Stimulated activated naive CD4-positive, alpha-beta T cell (primary cell): ENCODE measurements at places on chromosomes 12 and 14.

DNA sequence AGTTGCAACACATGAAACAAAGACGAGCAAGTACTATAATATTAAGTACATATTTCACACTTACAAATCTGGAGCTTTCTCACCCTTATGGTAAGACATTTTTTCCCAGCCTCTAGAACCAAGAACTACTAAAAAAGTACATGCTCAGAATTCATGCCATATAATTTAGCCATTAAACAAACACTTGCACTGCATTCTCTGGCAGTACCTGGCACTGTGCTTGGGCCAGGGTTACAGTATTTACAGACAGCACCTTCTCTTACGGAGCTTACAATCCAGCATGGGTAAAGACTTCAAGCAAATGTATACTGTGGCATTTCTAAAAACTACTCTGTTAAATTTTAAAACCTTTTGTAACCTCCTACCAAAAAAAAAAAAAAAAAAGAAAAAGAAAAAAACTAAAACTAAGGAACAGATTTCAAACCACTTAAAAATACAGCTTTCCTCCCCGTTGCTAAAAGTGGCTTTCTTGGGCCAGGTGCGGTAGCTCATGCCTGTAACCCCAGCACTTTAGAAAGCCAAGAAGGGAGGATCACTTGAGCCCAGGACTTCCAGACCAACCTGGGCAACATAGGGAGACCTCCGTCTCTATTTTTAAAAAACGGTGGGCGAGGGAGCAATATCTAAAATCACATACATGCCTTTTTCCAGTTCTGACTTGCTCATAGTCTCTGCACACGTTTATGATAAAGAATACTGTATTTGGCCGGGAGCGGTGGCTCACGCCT is 956 bp downstream of the GNPTAB start:
- no peak for DNase-seq

GRCh38 chr14:34496679-34497513 is 34.9 kb upstream of the SPTSSA start:
- no peak for DNase-seq

DNA sequence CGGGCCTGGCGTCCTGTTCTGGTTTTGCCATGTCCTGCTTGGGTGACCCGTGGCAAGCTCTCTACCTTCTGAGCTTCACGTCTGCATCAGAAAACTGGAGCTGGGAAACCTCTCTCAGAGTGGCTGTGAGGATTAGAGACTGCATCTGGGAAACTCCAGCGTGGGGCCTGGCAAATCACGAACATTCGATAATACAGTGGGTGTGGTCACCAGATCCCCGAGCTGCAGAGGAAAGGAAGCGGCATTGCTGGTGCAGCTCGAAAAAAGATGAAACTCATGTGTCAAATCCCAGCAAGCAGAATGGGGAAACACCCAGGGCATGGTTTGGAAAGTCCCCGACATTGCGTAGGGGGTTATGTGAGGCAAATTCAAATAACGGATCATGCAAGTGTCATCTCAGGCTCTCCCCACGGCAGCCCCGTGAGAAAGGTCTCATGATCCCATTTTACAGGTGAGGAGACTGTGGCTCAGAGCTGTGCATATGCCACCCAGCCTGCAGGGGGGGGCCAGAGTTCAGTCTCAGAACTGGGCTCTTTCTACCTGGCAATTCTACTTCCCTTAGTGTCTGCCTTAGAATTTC is 98.1 kb upstream of the VRK1 start:
- DNase-seq, result no peak

DNA sequence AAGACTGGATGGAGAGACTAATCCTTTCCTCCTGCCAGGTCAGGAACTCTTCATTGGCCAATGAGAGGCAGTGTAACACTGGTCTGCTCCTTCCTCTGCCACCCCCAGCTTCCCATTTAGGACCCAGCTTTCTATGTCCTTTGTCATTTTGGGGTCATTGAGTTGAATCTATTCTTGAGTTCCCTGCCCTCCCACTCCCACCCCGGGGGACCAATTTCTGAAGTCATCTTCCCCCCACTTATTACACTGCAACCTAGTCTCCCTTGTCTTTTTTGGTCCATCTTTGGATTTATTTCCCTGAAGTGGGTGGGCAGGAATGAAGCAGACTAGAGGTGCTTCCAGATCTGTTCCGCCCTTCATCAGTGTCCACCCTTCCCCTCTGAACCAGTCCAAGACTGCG is 7.6 kb upstream of the ITGA5 start:
- no peak for DNase-seq

DNA sequence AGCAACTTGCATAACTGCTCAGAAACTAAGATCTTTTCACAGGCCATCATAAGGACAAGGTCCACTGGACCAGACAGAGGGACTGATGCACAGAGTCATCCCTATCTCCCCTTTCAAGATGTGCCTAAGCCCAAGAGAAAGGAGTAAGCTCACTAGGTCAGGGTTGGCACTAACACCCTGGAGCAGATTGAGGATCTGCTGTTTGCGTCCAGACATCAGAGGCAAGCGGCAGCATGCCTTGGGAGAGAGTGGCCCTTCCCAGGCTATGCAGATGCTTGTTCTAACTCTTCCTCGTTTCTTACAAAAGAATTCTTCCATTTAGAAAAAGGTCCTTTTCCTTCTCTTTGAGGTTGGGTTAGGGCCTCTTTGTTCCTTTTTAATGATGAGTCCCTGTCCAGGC is 187.2 kb downstream of the KCNA5 start:
- no peak for DNase-seq

GRCh38 chr12:32125455-32126084 is 18.9 kb downstream of the BICD1 start:
- no peak for DNase-seq

- DNase-seq, result no peak
Measured at GRCh38 chr12:31507966-31508365, 83.0 kb downstream of the DENND5B start.

- DNase-seq, result no peak
Measured at GRCh38 chr14:38038986-38039385, 168.7 kb upstream of the SSTR1 start.

DNA sequence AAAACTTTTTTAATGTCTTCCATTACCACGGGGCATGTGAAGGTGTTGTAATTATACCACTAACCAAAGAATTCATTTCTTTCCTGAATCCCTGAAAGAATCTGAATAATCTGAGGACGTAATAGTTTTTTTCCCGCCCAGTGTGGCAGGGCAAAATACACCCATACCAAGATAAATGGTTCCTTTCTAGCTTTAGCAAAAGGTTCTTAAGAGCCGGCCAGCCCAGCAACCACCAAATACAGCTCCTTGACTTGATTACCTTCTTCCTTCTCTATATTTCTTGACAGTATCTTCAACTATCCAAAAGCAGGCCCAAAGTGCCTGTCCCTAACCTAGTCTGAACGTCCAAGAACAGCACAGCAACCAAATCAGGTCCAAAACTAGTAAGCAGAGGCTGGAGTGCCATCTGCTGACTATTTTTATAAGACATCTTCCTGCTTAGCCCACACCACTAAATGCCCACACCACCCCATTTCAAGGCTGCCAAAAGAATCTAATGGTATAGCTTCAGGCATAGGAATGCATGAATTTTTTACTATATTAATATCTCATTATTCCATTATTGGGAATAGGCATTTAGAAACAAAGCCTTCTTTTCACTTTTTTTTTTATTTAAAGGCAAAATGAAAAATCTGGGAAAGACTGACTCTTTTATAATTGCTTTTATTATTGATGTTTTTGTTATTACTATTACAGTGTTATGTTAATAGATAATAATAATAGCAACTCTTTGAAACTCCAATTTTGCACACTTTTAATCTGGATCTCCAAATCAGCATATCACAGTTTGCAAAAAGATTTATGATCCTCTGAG is 524.4 kb downstream of the MED13L start:
- no peak for DNase-seq

GRCh38 chr14:56219666-56220413 is 101.6 kb downstream of the PELI2 start:
- no peak for DNase-seq

DNA sequence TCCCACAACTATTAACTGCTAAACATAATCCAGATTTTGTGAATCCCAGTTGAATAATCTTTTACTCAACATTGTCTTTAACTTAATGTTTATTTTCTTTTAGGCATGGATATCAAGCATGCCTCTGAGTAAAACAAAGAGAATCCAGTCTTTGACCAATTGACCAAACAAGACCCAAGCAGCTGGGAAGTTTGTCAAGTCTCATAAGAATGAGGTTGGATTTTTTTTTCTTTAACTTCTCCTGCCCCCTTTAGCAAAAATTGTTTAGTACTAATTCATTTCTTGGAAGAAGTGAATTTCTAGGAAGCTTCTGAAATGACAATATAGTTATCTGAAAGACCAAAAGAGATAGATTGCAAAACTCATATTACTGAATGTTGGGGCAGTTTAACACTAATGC is 89.9 kb downstream of the OTOGL start:
- DNase-seq, result no peak

DNA sequence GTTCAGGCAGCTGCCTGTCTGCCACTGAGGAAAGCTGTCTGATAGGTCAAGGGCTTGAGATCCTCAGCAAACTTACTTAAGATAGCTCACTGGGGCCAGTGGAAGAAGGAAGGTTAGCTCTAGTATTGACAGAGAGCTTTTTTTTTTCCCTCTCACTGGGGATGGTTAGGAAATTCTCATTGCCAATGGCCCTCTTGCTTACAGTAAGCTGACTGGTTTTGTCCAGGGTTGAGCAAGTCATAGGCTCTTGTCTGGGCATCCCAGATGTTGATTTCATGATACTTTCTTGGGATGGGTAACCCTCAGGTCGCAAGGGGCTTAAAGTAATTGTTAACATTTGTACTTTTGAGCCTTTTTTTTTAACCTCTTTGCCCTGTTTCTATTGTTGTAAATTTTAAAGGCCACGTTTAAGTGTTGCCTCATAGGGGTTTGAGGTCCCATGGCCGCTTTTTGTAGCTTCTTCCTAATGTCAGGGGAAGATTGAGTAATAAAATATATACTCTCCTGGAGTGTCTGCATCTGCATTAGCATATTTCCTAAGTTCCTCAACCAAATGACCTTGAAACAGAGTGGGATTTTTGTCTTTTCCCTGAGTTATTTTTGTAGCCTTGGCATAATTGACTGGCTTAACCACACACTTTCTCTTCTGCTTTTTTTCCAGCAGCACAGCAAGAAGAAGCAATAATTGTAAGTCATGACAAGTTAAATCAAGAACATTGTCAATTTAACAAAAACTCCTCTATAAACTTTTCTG is 716.0 kb downstream of the LRFN5 start:
- DNase-seq, result no peak

- no peak for DNase-seq
Measured at GRCh38 chr14:105280525-105280924, 20.3 kb downstream of the BRF1 start.

GRCh38 chr12:78977304-78977867 is 112.8 kb downstream of the SYT1 start:
- DNase-seq, result no peak

DNA sequence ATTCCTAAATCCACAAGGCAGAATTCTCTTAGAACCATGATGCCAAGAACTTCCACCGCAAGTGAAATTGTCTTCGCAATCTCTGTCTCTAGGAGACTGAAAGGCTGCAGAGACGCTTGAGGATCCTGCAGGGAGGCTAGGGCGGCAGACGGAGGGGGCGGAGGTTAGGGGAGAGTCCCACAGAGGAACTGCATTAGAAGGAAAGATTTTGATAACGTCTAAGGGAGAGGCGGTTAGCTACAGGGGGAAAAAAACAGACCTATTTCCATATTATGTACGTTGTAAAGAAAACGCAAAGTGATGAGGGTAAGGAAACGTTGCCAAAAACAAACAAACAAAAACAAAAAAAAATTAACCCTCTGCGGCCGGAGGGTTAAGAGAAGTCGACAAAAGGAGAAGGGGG is 595 bp downstream of the KLHL28 start:
- peak; percentile 34 for DNase-seq

- DNase-seq, result no peak
Measured at GRCh38 chr12:51663390-51663789, 72.4 kb downstream of the SCN8A start.

- DNase-seq, result no peak
Measured at GRCh38 chr12:5987573-5987972, 42.5 kb upstream of the ANO2 start.

- no peak for DNase-seq
Measured at GRCh38 chr12:98635657-98636323, 8.8 kb downstream of the IKBIP start.

DNA sequence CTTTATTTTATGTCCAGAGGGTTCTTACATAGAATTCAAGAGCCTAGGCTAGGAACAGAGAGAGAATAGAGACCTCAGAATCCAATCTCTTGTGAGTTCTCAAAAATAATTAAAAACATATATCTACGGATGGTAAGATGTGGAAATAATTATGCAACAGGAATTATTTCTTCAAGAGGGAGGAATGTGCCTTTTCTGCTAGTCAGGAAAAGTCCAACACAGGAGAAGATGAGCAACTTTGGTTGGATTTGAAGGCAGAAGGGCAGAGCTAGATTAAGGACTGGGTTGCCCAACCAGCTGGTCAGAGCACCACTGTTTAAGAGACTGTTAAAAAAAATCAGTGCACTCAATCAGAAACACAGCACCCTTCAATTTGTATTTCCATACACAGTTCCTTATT is 365.5 kb downstream of the ETNK1 start:
- no peak for DNase-seq

GRCh38 chr12:131101703-131102492 is 148.2 kb downstream of the ADGRD1 start:
- DNase-seq, result no peak

DNA sequence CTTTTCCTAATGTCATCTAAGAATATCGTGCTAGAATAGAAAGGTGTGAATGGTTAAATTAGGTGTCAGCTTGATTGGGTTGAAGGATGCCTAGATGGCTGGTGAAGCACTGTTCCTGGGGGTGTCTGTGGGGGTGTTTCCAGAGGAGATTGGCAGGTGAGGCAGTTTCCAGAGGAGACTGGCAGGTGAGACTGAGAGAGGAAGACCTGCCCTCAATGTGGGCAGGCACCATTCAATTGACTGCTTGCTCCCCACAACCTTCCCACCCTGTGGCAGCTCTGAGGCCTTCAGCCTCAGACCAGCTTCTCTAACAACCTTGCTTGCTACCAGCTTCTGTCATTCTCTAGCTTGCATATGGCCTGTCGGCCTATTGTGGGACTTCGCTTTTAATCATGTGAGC is 9.2 kb downstream of the RNASE9 start:
- DNase-seq, result no peak

DNA sequence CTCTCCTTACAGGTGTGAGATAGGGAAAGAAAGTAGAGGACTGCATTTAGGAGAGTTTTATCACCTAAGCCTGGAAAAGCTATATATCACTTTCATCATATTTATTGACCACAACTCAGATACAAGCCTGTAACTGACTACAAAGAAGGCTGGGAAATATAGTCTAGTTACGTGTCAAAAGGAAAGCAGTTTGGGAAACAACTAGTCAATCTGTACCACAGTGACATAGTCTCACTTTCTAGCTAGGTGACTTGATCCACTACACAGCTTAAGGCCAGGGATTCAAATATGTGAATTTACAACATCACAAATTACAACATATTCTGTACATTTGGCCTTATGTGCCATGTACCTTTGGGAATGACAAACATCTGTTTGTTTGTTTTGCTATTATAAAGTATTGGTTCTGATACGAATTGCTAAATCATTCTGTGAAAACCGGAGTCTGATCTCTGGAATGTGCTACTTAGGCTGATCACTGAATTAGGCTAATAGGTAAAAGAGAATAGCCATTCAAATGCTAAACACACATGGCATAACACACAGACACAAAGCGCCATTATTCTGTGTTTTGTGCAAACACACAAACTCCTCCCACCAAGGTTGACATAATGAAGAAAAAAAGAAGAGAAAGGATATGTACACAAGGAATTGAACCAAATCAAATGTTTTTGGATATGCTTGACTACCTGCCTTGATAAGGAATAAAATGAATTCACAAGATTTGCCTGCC is 279.8 kb downstream of the DUSP6 start:
- no peak for DNase-seq

- DNase-seq, result peak; percentile 35
Measured at GRCh38 chr12:48977290-48978281, 536 bp upstream of the WNT1 start.

GRCh38 chr12:110436231-110436630 is 13.9 kb downstream of the ARPC3 start:
- no peak for DNase-seq
